Neural crest cell (in vitro differentiated cells): ENCODE measurements at places on chromosomes 5 and 9.

DNA sequence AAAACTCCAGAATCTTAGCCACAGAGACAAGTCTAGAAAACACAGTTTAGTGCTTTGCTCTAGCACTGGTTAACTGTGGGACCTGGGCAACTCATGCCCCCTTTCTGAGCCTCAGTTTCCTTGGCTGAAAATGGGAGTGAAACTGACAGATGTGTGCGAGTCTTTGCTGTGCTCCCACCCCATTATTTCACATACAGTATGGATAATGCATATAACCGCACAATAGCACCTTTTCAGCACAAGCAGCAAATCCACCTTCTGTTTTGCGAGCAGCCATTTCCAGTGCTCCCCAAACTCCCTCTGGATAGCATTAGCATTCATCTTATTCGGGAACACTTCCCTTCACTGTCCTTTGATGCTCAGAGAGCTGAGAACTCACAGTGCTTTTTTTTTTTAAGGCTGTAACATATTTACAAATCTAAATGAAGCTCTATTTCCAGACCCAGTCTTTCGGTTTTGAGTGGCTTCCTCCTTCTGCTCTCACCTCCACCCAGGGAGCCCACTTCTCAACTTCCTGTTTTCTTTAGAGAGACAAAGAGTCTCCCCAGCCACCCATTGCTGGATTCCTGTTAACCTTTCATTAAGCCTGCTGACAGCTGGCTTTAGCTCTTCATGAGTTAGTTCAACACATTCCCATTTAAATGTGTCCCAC is 49.2 kb downstream of the TIMD4 start:
- DNase-seq = no peak

DNA sequence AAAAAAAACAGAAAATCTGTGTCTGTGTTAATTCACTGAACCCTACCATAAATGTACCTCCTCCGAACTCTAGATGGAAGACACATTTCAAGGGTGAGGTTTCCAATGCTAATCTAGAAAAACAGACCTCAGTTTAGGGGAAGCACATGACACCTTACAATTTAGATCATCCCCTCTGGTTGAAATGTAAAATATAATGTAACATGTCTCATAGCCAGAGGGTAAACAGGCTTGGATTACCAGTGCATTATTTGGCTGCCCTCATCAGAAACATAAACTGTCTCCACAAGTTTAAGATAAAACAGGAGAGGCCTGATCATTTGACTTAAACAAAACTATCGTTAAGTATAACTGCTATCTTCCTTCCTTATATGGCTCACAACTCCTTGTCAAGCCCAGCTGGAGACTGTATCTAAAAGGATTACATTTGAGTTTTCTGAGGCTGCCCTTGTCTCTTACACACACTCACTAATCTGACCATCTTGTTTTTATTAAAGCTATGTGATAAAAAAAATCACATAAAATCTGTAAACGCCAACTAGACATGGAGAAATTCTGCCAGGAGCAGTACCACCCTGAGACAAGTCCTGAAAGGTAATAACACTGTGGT is 105.7 kb downstream of the LURAP1L start:
- no peak for DNase-seq

DNA sequence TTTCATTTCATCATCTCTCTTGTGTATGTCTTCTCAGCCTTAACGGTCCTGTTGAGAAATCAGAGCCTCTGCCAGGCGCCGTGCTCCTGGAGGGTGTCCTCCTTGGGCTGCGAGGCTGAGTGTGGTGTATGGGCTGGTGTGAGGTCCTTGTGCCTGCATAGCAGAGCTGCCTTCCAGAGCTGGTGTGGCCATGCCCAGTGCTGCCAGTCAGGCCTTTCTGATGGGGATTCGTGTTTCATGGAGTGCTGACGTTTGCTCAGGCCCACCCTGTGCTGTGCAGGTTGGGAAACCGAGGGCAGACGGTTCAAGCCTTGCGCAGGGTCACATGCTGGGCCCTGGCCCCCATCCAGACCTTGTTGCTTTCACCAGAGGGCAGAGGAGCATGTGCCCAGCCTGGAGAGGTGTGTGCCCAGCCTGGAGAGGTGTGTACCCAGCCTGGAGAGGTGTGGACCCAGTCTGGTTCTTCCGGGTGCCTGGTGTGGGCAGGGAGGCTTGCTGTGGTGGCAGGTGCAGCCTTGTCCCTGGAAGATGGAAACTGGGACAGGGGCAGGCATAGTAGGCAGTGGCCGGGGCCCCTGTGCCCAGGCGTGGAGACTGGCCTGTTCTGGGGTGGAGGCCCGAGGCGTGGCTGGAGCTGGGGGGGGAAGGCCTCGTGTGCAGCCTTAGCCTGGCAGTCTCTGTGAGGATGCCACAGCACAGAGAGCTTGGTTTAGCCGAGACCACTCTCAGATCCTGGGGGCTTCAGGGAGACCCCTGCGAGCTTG is 84.0 kb downstream of the RXRA start:
- no peak for DNase-seq

GRCh38 chr5:116372931-116373597 is 201.6 kb downstream of the SEMA6A start:
- DNase-seq = no peak

- no peak for DNase-seq
These were observed 41.5 kb downstream of the DCP2 start for GRCh38 chr5:113017881-113018635.

GRCh38 chr9:83322438-83322837 is 215.8 kb downstream of the FRMD3 start:
- no peak for DNase-seq

DNA sequence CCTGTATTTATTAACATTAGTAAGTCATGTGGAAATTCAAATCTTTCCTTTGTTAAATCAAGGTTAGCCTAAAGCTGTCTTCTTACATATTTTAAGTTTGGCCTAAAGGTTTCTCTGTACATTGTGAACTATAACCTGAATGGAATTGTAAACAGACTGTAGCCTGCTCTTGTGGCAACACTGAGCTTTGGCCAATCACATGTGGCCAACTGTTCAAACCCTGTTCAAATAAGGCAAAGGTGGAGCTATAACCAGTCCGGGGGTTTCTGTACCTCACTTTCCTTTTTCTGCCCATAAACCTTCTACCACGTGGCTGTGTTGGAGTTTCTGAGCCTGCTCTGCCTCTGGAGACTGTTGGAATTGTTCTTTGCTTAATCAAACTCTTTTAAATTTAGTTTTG is 3.3 kb upstream of the HAPLN1 start:
- DNase-seq = no peak

- DNase-seq = no peak
These were observed 651.7 kb upstream of the WWC1 start for GRCh38 chr5:167639766-167640165.

DNA sequence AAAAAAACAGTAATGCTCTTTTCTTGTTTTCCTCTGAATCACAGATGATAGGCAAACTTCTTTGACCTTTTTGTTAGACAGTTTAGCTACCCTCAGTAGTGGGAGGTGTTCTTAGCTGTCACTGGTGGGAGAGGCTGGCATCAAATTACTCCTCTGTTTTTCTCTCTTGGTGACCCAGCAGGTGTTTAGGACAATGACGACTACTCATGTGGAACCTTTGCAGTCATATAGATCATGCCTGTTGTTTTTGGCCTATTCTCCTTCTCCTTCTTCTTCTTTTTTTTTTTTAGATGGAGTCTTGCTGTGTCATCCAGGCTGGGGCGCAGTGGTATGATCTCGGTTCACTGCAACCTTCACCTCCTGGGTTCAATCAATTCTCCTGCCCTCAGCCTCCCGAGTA is 15.4 kb upstream of the NPR2 start:
- no peak for DNase-seq

DNA sequence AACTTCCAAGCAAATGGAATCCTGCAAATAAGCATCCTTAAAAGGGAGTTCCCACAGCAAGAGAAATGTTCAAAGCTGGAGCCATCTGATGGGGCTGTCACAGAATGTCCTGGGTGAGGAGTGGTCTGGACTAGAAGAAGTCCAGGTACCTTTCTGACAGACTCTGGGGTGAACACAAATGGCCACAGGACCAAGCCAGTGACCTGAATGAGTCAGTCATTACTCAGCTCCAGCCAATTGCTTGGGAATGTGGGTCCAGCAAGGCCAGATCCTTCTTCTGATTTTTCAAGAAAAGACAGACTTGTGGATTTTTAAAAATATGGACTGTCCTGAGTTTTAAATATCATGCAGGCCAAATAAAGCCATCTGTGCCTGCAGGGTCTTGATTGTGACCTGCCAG is 30.1 kb downstream of the GALNT10 start:
- no peak for DNase-seq

- DNase-seq = no peak
These were observed 115.3 kb upstream of the PCSK5 start for GRCh38 chr9:75775166-75775565.

DNA sequence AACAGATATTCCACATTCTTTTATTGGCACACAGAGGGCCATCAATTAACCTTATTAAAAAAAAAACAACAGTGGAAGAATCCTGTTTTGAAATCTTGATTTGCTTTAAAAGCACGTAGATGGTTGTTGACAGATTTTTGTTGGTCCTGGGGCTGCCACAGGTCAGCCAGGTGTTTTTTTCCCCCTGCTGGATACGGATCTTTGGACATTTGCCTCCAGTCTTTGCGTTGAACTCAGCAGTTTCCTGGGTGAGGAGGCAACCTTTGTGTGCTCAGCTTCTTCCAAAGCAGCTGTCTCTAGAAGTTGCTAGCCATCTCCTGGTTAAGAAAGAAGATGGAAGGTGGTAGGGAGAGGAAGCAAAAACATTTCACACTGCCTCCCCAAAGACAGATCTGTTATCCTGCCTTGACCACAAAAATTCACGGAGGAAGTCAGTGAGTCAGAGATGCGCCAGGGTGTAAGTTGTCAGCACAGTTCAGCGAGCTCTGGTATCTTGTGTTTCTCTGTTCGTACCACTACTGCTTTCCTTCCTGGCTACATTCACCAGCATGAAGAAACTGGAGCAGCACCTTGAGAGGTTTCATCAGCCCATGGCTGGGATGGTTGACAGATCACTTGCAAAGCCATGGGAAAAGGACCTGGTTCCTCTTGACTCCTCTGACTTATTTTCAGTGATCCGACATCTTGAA is 207.3 kb downstream of the ARHGAP26 start:
- no peak for DNase-seq

- DNase-seq = no peak
These were observed 46.3 kb upstream of the BOD1 start for GRCh38 chr5:173662581-173663351.

DNA sequence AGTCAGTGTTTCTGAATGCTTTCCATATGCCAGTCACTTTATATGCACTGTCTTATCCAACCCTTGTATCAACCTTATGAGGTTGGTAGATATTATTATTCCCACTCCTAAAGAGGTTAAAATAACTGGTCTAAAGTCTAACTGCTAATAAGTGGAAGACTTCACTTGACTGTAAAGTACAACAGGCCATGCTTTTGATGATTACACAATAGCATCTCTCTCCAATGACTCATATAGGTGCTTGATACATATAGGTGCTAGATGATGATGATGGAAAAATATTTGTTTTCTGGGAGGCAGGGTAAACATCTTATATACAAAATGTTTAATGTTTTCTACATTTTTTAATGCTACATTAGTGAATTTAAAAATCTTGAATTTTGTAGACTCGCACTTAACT is 75.9 kb upstream of the NR3C1 start:
- no peak for DNase-seq

- no peak for DNase-seq
These were observed 35.3 kb downstream of the APTX start for GRCh38 chr9:32965999-32966722.

DNA sequence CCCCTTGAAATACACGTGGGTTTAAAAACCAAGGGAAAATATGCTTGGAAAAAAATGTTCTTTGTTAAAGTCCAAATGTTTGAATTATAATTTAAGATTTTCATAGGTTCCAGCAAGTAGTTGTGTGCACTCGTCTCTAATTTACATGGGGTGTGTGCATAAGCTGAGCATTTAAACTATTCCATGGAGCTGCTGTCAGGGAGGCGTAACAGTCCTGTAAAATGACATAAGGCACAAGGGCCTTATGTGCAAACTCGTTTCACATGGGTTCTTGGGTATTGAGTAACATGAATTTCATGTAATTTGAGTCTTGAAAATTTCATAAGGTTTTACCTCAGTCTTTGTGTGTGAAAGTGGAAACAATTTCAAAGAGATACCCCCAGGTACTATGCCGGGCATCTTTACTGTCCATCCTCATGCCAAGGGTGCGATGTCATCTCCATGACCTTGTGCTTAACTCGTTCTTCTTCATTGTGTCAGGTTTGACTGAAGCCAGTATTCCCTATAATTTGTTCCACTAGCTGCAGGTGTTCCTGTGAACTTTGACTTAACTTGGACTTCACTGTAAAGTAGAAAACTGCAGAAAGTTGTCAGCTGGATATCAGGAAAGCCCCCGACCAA is 359.3 kb downstream of the SH3GL2 start:
- DNase-seq = no peak

GRCh38 chr9:90642570-90643539 is at the start of gene DIRAS2:
TSS of gene DIRAS2 (minus strand) at chr9:90642824. CDS start at chr9:90613827, 28,997 bp downstream.
- DNase-seq = peak; percentile 50

DNA sequence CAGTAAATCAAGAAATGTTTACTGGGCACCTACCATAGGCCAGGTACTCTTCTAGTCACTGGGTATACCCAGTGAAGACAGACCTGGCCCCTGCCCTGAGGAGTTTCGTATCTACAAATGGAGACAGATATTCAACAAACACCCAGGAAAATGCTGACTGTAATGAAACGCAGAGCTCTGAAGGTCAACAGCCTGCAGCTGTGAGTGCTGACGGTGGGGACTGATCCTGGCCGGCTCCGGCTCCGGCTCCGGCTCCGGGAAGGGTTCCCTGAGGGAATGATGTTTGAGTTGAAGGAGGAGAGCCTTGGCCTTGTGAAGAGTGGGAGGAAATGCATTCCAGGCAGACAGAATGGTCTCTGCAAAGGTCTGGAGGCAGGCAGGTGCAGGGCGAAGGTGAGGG is 23.1 kb downstream of the FGFR4 start:
- DNase-seq = no peak

DNA sequence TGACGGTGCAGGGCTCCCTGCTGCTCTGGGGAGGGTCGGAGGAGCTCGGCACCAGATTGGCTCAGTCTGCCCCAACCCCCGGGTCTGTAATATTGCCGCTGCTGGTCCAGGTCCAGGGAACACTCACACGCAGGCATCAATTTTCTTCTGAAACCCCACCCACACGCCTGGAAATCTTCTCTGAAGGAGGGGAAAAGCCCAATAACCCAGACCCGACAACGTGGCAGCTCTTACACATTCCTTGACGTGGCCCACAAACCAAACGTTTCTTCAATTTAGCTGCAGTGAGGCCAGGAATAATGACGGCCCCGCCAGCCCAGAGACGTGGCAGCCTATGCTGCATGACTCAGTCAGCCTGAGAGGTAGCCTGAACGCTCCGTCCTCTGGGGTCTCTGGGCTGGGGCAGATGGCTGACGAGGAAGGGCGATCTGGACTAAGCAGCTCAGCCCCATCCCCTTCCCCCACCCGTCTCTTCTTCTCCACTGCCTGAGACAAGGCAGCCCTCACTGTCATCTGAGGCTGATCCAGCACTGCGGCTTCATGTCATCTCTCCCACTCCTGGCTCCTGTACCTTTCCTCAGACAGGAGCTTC is 9.9 kb upstream of the SPARC start:
- no peak for DNase-seq

GRCh38 chr5:73709536-73710129 is 83.6 kb downstream of the ARHGEF28 start:
- no peak for DNase-seq
